Stimulated activated CD4-positive, alpha-beta T cell treated with anti-CD3 and anti-CD28 coated beads, Interleukin-12 subunit alpha, Interleukin-12 subunit beta, amount 100 ng/mL, for 24 hours (primary cell): ENCODE measurements at places on chromosomes 5 and 9.

DNA sequence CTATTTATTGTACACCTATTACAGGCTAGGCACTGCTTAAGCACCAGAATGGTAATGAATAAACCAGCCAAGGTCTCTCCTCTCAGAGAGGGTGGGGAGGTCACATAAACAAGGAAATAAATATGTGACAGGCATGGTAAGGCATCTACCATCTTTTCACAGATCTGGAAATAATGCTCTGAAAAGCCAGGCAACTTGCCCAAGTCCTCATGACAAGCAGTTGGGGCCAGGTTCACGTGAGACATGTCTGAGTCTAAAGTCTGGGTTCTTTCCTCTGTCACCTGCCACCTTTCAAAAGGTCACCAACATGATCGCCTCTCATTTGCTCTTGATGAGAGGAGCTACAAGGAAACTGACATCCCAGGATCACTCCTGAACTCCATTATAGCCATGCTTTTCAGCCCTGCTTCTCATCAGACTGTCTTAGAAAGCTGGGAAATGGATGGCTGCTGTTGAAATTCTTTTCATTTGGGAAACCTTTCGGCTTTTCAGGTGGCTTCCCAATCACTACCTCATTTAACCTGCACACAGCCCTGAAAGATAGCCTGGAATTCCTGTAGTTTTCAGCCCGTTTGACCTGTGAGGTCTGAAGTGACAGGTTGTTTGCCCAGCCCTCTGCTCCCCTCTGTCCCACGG lies 123.1 kb downstream of the CRB2 start:
- no peak for DNase-seq

- no peak for DNase-seq
Measured at GRCh38 chr5:176383248-176383905, 5.0 kb downstream of the NOP16 start.

DNA sequence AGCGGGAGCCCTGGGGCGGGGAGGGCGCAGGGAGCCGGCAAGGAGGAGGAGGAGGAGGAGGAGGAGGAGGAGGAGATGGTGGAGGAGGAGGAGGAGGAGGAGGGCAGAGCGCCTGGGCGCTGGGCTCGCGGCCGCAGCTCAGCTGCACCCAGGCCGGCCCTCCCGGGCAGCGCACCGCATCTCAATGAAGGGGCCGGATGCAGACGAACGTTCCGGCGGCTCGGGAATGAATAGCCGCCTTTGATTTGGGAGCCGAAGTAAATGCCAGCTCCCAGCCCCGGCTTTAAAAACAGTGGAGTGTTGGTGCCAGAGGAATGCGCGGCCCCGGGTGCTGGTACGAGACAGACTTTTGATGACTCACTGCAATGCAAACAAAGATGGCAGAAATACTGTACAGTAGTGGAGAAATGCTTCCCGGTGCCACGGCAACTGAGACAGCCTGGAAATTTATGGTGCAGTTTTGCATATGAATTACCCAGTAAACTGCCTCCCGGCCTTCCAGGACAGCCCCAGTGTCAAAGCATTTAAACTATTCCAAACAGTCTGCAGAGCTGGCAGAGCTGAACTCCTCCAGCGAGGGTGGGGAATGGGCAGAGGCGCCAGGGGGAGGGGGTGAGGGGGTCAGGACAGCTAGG lies 43.1 kb downstream of the NACC2 start:
- peak; percentile 14 for DNase-seq

GRCh38 chr5:174364676-174365075 lies 319.2 kb downstream of the NSG2 start:
- no peak for DNase-seq

DNA sequence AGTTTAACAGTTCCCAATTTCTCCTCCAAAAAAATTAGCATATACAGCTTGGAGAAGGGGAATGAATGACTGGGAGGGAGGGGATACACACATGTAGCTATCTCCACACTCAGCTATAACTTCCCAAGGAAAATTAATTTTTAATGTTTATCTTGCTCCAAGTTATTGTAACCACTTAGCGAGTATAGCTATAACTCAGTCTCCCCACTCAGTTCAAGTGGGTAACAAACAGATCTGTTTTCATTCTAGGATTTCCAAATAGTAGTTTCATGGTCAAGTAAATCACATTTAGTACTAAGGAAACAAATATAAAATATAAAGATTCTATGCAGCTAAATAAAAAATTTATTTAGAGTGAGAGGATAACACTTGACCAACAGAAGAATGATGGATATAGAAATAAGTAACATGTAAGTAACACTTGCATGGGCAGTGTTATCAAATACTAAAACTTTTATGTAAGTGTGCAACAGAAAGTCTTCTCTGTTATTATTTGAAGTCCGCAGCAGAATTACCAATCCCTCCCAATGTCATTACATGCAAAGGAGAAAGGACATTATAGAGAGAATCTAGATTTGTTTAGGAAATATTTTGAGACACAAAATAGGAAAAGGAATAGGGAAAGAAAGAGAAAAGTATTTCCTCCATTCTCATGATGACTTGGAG lies 10.2 kb upstream of the NFIB start:
- no peak for DNase-seq

DNA sequence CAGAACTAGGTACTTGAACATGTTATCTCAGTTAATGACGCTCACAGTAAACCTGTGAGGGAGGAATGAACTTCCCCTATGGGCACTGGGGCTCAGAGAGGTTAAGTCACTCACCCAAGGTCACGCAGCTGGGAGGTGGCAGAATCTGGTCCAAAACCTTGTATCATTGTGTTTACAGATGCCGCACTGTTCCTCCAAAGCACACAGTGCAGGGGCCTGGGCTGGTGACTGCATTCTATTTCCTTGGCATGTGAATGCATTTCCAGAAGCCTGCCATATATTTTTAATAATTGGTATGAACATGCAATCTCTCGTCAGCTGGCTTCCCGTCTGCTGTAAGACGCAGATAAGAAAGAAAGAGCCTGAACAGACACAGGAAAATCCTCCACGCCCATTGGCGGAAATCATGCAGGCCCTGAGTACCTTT lies 77.0 kb upstream of the TBC1D2 start:
- DNase-seq: no peak

DNA sequence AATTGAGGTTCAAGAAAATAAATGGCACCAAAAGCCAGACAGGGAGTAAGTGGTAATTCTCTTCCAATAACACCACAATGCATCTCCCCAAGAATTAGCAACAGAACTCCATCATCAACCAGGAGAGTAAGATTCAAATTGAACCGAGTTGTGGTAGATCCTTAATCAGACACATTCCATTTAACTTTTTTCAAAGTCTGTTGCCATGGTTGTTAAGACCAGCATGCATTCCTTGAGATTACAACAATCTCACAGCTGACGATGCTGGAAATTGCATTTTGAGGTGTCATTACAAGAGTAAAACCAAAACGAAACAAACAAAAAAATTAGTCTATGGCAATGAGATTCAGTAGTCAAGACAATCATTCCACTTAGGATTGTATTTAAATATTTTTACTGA lies 78.9 kb upstream of the ZNF462 start:
- DNase-seq: no peak

DNA sequence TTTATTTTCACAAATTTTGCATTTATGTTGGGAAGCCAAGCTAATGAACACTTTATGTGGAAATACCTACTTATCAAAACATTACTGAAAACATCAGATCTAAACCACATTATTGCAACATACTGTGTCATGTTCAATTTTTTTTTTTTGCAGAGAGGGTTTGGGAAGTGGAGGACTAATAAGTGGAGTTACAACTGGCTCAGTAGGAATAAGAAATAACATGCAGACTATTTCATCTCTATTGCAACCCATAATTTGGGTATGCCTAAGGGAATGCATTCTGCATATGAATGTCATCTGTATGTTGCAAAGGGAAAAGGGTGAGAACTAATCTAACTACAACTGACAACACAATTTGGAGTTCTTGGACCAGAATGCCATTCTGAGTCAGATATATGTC lies 41.8 kb downstream of the APC start:
- no peak for DNase-seq

DNA sequence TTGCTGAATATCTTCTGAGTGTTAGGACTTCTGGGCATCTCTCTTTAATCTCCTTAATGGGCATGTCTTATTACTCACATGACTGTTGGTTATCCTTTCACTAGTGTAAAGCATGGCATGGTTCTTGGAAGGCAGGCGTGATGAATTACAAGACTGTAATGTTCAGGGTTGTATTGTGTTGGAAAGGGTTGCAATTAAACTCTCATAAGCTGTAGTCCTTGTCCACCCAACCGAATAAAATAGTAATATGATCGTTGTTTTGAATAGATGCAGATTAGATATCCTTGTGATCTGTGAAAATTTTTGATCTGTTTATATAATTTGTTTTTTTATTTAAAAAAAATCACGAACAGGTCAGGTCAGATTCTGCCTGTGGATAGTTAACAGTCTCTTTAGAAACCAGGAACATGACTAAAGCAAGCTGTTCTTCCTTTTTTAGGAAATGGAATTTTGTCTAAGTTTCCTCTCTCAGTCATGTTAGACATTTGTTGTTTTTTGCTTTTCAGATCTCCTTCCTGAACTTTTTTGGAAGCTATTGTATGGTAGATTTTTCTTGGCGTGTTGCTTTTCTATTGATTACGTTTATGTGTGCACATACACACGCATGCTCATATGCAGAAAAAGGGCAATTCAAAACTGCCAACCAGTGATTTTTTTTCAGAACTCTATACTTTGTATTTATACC lies 121.8 kb downstream of the ARHGEF28 start:
- DNase-seq: no peak

DNA sequence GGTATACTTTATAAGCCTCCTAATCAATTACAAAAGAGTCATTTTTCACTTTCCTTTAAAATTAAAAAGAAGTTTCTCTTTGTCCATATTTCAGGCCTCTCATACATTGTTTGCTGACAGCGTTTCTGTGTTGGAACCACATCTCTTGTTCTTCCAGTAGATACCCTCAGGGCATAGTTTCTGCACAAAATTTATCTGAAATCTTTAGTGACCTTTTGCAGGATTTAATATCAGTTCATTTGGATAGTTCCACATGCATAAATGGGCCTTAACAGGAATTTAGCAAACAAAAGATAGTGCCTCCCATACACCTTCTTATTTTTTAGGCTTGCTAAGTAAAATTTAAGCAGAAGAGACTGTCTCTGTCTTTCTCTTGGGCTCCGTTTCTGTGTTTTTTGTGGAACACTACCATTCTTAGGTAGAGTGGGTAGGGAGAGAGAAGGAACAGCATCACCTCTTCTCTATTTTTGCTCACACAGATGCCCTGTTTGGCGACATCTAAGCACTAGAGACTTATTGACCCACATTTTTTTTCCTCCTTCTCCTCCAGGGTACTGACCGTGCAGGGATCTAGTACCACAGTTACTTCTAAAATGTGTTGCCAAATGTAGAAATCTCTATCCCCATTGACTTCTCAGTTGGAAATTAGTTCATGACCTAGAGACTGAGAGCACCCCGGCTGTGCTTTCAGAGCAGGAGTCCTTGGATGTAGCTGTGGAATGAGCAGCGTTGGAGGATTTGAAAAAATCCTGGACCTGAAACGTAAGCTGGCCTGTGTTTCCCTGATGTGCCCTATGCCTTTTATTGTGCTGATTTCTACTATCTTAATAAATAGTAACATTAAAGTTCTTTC lies 22.1 kb downstream of the ARHGAP26 start:
- DNase-seq: no peak

DNA sequence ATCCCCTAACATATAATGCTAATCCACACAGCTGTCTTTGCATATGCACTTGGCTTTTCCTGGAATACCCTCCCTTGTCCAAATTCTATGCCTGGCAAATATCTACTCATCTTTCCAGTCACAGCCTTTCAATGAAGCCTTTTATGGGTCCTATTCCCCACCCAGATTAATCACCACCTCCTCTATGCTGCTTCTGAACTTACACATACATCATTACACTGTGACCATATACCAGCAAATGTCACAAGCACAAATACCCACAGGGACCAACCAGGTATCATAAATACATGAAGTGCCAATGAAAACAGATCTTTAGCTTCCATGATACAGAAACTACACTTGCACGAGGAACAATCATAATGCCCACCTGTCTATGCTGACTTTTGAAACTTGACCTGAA lies 22.3 kb downstream of the LPAR1 start:
- no peak for DNase-seq

DNA sequence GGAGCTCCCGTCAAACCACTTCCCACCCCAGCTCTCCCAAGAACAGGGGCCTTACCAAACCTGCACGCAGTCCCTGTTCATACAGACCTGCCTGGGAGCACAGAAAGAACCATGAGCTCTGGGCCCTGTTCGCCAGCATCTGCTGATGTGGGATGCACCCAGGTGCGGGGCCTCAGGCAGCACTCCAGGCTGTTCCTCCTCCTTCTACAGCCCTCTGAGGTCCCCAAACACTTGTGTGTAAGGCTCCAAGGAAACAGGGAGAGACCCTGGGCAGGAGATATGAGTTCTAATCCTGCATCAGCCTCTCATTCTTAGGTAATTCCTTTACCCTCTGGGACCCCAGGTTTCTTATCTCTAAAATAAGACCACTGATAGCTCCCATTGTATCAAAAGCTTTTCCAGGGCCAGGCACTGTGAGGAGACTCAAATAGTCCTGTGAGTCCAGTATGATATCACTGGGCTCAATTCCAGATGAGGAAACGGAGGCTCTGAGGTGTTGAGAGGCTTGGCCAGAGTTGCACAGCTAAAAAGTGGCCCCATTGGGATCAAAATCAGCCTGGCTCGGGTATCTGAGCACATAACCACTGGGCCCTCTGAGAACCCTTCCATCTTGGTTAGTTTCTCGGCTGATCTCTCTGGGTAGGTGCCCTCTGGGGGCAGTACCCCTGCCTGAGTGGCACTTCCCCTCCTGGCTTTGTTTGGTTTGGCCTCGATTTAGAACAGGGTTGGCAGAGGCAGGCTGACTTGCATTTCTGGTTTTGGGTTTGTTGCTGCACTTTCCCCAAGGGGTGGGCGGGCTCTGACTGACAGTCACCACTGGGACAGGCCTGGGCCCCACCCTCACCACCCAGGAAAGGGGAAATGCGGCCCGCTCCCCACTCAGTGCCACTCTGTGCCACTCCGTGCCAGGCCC lies 116.8 kb downstream of the RGS3 start:
- DNase-seq: peak; percentile 63

- no peak for DNase-seq
Measured at GRCh38 chr5:9713356-9713755, 83.2 kb upstream of the TAS2R1 start.

GRCh38 chr5:45521067-45521466 lies 175.1 kb downstream of the HCN1 start:
- no peak for DNase-seq

DNA sequence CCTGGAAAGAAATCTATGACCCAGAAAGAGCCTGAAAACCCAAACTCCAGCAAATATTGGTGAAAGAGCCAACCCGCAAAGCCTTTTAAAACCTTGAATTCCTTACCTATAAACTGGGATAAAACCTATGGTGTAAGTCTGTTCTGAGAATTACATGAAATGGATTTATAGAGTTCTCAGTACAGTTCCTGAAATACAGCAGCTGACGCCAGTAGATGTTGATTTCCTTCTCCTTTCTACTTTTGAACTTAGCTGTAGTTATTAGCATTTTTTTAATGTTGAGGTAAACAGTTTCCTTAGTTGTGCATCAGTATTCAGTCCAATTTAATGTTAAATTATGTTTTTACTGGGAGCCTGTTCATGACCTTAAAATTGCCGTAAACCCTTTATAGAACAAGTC lies 3.7 kb downstream of the SPIN1 start:
- no peak for DNase-seq

- DNase-seq: no peak
Measured at GRCh38 chr9:128383007-128383753, 12.0 kb downstream of the URM1 start.
